ENCODE measurements at places on chromosomes 12 and 14.

- no peak for DNase-seq
Observed at GRCh38 chr14:92794547-92794941, 439 bp downstream of the GOLGA5 start.

DNA sequence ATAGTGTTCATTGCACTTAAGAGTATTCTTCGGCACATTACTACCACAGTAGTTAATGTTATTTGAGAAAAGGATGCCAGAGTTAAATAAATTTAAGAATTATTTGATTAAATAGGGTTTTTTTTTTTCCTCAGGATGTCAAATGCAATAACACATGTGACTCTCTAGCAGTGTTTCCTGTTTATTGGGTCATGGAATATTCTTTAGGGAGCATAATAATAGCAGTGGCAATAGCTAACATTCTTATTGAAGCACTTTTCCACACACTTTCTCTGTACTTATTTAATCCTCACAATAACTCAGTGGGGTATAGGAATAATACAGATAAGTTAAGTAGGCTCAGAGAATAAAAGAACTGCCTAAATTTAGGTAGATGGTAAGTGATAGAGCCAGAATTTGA is 44.3 kb downstream of the SCYL2 start:
- DNase-seq, result no peak

GRCh38 chr12:42689699-42690098 is 100.2 kb upstream of the PRICKLE1 start:
- DNase-seq, result no peak

- no peak for DNase-seq
Observed at GRCh38 chr12:76519538-76519937, 40.0 kb downstream of the OSBPL8 start.

DNA sequence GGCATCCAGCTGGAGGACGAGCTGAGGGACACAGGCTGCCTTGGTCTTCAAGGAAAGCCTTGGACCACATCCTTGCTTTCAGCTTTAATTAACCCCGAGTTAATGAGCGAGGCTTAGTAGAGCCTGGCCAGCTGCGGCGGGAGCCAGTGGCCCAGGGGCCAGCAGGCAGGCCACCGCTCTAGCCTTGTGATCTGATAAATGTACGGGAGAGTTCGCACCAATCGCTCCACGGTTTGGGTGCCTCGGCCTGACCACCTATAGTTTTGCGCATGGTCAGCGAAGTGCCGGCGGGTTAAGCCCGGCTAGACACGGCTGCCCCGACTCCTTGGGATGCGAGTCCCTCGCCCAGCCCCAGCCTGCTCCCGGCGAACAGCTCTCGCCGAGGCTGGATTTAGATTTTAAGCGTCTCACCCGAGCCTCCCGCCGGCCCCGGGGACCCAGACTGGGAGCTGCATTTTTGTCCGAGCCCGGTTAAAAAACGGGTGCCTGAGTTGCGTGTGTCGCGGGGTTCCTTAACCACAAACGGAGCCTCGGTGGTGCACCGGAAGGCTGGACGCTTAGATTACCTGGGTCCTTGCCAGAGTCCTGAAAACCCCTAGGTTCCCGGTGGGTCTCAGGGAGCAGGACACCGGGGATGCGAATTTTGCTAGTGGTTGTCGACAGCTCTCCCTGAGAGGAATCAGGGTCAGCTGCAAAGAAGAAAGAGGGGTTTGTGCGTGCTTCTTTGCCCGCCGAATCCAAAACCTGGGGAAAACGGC is 2.9 kb upstream of the HOXC12 start:
- no peak for DNase-seq

GRCh38 chr12:85448548-85449139 is 168.6 kb downstream of the ALX1 start:
- no peak for DNase-seq

GRCh38 chr14:31400031-31400638 is 20.2 kb downstream of the HEATR5A start:
- DNase-seq, result no peak

GRCh38 chr12:19209661-19210060 is 80.1 kb downstream of the PLEKHA5 start:
- no peak for DNase-seq

DNA sequence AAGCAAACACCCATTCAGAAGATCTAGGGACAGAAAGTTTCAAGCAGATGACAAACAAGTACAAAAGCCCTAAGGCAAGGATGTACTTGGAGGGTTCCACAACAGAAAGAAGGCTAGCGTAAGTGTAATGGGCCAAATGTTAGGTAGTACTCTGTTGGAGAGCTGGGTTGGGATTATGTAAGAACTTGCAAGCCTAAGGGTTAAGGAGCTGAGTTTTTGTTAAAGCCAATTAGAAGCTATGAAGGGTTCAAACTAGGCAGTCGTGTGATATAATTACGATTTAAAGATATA is 41.4 kb downstream of the HECTD1 start:
- DNase-seq, result no peak

DNA sequence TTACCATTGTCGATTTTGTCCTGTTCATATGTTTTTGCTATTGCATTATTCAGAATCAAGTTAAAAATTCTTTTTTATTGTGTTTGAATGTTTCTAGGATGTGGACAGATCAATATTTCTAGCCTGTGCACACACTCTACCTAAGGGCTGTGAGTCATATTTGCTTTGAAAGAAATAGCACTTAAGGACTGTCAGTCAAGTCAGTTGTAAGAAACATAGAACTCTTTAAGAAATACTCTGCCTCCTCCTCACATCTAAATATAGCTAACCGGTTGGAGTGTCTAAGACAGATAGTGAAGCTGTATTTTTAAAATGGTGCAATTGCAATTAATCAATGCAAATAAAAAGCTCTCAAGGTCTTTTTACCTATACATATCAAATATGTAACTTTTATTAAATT is 17.9 kb upstream of the MGST1 start:
- no peak for DNase-seq

- no peak for DNase-seq
Observed at GRCh38 chr14:54597795-54598443, 31.0 kb downstream of the SAMD4A start.

GRCh38 chr14:99659333-99659741 is 14.4 kb downstream of the HHIPL1 start:
- DNase-seq, result no peak

DNA sequence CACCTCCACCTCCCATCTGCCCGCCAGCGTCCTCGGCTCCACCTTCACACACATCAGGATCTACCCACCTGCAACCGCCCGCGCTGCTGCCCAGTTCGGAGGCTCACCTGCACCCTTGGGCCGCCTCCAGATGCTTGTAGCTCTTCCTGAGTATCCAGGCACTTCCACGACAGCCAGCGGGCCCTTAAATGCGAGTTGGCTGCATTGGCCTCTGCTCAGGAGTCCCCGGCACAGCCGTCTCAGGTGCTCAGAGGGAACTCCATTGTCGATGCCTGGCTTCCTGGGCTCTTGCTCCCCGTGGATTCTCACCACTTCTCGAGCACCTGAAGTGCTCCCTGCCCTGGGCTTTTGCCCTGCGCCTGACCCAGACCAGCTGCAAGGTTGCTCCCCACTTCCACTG is 21.9 kb upstream of the CDCA4 start:
- DNase-seq, result no peak

DNA sequence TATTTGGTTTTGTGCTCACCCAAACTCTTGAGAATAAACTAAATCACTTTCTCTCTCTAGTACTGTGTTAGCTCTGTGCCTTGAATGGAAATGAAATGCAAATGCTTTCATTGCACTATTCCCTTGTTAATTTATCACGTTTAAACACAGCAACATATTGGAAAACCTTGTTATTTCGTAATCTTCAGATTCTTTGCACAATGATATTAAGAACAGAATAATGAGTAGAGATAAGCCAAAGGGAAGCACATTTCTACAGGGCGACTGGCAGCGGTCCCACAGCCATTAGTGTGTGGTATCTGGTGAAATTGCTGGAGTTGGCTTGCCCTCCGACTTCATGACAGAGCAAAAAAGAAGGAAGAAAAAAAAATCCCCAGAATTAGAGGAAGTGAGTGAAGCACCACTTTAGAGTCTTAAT is 166.1 kb upstream of the E2F7 start:
- no peak for DNase-seq

DNA sequence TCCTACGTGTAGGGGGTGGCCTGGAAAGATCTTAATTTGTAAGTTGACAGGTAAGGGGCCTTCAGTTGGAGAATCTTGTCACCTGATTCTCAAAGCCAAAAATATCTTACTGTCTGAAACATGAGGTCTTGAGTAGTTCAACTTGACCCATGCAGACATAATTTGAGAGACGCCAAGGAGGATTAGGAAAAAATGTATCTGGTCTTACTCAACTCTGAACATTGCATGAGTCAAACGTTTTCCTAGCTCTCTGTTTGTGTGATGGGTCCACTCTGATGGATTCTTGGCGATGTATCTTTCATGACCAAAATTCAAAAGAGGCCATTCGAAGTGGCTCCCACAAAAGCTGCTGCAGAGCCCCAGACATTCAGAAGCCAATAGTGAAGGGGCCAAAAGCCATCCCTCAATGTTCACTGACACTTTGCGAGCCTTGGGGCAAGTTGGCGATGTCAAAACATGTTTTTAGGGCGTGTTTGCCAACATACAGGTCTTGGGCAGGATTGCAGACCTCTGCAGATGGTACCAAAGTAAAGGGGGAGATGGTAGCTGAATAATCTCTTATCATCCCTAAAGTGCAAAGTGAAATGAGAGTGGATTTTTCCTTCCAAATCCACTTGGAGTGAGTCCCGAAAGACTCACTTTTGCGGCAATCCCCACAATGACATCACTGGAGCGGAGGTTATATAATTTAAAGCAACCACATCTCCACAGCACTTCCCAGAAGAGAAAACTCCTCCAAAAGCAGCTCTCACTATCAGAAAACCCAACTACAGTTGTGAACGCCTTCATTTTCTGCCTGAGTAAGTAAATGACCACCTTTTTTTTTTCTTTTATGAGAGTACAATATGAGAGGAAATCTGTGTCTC is at the start of gene BDKRB1:
BDKRB1 (plus strand) TSS at position 710 of the 866 bp plus-strand sequence. CDS start 7,473 bp downstream, outside the sequence.
- no peak for DNase-seq

DNA sequence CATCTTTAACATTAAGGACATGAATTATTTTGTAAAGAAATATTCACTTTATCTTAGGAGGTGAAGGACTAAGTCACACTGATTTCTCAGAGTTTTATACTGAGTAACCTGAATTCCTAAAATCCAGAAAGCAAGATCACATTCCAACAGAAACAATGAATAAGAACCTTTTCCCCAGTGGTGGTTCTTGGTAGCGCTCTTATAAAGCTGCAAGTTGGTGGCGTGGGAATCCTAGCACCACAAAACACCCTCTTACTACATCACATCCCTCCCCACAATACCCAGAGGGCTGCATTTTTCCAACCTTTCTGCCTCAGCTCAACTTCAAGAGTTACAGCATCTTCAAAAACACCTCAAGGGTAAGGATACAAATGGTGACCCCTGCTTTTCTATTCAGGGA is 44.0 kb upstream of the SMUG1 start:
- no peak for DNase-seq

DNA sequence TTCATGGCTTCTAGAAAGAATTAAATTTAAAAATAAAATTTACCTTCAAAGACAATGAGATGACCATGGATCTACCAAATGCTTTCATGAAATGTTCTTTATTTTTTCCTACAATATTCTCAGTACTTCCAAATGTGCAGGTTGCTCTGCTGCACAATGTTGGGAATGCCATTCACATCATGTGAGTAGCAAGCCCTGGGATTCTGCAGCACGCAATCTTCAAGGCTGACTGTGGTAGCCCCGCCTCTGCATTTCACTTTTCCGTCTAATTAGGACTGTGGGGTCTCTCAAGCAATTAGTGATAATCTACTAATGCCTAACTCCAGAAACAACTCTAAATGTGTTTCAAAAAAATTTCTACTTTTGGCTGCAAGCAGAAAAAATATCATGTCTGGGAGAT is 13.7 kb upstream of the NTN4 start:
- no peak for DNase-seq

DNA sequence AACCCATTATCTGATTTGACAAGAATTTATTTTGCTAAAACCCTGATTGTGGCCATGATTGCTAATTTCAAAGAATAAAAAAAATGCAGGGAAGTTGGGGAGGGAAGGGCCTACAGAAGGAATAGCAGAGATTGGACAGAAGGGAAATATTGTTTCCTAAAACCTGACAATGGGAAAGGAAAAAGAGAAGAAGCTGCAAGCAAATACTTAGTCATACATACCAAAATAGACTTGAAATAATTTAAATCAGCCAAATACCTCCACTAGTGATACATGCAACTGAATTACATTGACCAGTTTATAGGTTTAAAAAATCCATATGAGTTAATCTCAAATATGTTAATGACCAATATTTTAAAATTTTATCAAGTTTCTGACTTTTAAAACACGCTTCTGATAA is 75.1 kb downstream of the PELI2 start:
- DNase-seq, result no peak

DNA sequence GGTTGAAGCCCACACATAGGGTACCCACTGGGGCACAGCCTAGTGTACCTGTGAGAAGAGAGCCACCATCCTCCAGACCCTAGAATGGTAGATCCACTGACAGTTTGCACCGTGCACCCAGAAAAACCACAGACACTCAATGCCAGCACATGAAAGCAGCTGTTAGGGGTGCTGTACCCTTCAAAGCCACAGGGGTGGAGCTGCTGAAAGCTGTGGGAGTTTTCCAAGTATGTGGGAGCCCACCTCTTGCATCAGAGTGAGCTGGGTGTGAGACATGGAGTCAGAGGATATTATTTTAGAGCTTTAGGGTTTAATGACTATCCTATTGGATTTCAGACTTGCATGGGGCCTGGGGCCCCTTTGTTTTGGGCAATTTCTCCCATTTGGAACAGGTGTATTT is 30.5 kb downstream of the TSPAN19 start:
- DNase-seq, result no peak

- DNase-seq, result no peak
Observed at GRCh38 chr14:98018628-98019027, 1221.4 kb downstream of the VRK1 start.

DNA sequence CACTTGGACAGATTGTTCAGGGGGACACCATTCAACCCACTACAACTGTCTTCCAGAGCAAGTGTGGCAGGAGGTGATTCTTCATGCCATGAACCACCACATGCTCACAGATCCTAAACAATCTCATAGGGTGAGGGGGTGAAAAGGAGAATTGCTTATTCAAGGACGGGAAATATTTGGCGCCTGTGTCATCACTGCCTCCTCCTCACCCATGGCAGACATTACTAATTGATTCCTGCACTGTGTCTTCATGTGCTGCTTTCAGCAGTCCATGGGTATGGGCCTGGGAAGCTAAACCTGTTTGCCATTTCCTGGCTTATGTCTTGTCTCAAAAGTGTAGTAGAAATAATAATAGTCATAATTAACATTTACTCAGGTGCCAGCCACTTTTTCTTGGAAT is 31.3 kb downstream of the MMAB start:
- DNase-seq, result no peak

GRCh38 chr12:10721651-10722501 is 1.2 kb downstream of the YBX3 start:
- no peak for DNase-seq

GRCh38 chr12:21561158-21561557 is 35.1 kb downstream of the SPX start:
- no peak for DNase-seq

GRCh38 chr14:85731186-85731585 is 201.2 kb downstream of the FLRT2 start:
- no peak for DNase-seq

All from stimulated activated CD4-positive, alpha-beta T cell treated with anti-CD3 and anti-CD28 coated beads, Interleukin-1b, Interleukin-23, amount 100 ng/mL, for 4 hours (primary cell).